Renal cortex interstitium (tissue), 15 donors: ENCODE measurements at places on chromosomes 16 and 17.

GRCh38 chr16:29994600-29995323 lies 655 bp downstream of the HIRIP3 start:
- no peak for DNase-seq

DNA sequence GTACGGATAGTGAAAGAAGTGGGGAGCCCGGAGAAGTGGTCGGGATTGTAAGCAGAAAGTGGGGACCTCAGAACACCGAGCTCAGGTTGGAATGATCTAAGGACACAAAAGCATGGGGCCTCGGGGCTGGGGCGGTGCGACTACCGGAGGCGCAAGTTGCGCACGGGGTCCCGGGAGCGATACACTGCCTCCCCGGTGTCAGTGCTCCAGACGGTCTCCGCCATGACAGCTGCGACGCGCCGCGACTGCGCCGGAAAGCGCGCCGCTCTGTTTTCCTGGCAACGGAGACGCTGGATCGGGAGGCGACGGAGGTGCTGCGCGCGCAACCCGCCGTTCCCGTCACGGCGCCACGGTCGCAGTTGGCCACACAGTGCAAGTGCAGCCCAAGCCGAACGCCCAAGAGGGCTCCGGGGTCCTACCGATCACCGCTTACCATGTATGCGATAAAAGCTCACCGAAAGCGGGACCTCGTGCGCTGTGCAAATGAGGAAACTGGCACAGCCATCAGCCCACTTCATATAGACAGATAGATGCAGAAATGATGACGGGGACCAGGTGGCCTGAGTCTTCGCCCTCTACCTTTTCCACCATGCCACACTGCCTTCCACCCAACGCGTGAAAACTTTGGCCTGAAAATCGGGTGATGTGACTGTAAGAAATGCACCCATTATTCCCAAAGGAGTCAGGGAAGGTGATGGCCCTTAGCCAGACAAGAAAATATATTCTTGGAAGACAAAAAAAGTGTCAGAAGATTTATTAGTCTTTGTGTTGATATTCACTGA lies at the start of gene MKS1:
TSS of gene MKS1 (minus strand) at position 249 of the 782 bp plus-strand sequence. CDS start at position 224, 25 bp downstream.
- peak; percentile 93 for DNase-seq

DNA sequence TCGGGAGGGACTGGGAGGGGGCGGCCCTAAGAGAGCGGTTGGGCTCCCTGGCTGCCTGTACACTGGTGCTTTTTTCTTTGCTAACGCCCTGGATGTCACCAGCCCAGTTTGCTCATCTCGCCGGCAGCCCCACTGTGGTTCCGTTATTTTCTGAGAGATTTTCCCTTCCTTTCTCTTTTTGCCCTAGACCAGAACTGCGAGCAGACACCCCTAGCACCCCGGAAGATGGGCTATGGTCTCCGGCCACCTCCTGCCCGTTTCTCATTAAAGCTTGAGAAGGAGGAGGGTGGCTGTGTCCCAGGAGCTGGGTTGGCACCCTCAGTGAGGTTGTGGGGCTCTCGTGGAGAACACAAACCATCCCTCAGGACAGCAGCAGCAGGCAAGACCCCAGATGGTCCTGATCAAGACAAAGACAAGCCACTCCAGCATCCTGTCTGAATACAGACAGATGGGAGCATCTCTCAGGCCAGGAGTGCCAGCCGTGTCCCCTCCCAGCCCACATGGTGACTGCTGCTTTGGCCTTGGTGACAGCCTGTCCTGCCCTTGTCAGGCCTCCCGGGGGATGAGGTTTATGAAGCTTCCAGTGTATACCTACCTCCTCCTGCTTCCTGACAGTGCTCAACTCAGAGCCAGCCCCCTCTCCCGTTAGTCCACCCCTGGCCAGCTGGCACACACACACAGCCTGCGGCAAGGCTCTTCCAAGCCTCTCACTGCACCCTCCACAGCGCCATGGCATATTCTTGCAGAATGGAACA lies 77.2 kb downstream of the KCNJ12 start:
- no peak for DNase-seq

- DNase-seq = no peak
Measured at GRCh38 chr16:58497935-58498334, 2.0 kb upstream of the NDRG4 start.

DNA sequence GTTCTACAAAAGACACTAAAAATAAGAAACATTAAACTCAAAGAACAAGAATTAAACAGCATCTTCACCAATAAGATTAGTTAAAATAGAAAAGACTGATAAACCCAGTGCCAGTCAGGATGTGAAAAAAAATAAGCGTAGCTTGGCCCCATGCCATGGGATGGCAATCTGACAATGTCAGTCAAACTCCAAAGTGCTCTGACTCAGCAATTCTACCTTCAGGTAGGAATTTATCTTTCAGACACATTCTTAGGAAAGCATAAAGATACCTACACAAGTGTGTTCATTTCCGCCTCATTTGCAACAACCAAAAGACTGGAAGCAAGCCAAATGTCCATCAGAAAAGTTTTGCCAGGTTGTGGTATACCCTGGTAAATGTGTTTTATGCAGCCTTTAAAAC lies 9.1 kb upstream of the MPO start:
- no peak for DNase-seq
